ENCODE measurements at places on chromosomes 2 and 18.

DNA sequence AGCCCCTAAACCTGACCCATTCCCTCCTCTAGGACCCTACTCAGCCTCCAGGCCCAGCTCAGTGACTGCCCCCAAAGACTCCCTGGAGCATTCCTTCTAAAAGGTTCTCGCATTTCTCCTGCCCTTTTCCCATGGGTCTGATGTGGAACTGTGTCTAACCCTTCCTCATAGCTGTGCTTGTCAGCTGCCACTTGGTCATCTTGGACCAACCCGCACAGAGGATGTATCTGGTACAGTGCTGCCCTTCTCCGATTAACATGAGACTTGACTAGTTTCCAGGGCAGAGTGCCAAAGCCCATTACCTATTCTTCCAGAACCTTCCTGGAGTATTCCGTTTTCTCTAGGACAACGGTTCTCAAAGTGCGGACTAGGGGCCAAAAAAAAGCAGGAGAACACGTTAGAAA lies 518 bp upstream of the NFU1 start:
- DNase-seq: no peak

DNA sequence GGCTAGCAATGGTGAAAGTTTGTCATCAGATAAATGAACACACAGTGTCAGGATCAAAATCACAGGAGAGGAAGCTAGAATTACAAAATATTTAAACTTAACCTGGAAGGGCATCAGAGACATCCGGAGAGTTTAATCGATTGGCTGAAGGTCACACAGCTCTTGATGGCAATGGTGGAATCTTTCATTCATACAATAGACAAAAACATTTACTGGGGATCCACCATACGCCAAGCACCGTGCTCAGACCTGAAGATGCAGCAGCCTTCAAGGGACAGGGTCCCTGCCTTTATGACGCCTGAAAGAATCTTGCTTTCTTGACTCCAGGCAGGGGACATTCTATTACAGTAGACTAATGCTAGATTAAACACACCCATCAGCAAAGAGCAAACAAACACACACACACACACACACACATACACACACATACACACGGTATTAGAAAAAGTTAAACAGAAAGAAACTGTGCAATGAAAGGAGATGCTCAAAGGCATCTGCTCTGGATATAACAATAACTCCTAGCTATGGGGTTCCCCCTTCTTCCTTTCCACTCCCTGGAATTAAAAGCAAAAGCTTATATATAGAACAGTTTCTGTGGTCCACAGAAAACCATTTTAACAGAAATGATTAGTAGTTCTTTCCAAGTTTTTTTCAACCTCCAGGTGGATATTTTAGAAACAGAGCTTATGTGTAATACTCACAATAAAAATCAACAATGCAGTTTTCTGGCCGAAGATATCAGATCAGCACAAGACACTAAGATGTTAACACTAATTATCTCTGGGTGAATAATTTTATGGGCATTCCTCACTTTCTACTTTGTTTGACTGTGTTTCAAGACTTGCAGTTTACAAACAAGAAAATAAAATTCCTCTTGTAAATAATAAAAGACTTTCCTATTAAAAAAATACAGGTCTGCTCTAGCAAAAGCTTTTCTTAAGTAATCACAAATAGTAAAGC lies 151.7 kb downstream of the ANKRD44 start:
- DNase-seq: no peak

DNA sequence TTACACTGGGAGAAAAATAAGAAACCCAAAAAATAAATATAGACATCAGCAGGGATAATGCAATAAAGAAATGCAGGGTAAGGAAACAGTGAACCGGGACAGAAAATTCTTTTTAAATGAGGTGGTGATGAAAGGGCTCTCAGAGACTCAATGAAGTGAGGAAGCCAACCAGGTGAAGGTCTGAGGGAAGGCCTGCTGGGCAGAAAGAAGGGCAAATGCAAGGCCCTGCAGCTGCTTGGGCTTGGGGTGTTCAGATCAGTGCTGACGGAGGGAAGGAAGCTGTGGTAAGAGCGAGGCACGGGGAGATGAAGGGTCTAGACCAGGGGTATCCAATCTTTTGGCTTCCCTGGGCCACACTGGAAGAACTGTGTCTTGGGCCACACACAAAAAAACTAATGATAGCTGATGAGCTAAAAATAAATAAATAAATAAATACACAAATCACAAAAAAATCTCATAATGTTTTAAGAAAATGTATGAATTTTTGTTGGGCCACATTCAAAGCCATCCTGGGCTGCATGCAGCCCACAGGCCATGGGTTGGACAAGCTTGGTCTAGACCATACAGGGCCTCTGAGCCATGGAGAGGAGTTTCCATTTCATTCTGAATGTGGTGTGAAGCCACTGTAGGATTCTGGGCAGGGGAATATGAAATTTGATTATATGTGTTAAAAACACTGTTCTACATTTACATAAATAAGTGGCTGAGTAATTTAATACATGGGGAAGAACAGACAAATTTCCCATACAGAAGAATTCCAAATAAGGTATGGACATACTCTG lies 96.3 kb upstream of the DNMT3A start:
- DNase-seq: no peak

DNA sequence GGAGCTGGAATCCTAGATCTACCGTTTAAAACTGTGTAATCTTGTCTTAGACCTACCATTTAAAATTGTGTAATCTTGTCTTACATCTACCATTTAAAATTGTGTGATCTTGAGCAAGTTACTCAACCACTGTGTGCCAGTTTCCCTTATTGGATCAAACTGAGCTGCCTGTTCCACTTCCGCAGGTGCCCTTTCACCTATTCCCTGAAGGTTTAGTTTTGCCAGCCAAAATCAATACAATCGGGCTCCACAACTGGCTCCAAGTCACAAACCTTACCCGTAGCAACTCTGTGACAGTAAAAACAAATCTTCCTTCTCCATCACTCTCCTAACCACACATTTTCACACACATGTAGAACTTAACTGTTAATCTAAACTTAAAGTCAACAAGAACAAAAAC lies 20.1 kb downstream of the DOCK10 start:
- no peak for DNase-seq

GRCh38 chr2:104412384-104412783 lies 441.5 kb upstream of the POU3F3 start:
- no peak for DNase-seq

DNA sequence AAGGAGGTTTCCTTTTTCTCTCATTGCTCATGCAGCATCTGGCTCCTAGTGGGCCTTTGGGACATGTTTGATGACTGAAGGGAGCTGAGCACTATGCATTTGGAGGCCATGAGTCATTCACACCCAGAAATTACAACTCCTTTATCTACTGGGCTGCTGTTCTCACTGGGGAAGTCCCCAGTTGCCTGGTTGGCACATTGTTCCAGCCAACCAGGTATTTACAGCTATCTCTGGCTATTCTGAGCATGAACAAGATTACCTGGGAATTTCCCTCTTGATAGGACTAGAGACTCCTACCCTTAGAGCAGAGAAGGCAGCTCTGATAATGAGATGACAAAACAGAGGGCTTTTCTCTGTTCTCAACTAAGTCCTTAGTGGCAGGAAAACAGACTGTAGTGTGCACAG lies 206.5 kb downstream of the SETBP1 start:
- peak; percentile 13 for DNase-seq

DNA sequence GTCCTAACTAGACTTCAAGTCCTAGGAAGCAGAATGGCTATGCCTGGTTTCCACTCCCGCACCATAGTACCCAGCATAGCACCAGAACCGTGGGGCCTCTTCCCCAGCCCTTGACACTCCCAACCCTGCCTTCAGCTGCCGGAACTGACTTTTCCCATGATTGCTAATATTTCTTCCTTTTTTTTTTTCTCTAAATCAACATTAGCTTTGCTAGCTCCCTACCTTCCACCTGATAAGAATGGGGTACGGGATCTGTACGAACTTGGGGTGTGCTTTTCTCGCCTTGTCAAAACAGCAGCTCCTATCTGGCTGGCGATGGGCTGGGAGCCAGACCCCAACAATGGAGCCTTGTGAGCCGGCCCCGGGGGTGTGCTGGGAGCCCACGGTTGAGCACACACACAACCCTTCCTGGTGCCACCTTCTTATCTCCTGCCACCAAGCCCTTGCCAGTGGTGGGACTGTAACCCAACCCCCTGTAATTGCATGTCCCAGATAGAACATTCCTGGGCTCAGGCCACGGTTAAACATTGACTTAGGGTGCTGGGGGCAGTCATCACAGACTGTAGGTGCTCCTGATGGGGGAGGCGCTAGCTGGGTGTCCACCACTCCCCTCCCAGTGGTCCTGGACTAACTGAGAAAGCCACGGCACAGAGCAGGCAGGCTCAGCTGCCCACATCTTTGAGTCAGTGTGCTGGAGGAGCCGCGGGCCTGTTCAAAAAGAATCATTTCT lies 213.0 kb upstream of the HAAO start:
- no peak for DNase-seq

DNA sequence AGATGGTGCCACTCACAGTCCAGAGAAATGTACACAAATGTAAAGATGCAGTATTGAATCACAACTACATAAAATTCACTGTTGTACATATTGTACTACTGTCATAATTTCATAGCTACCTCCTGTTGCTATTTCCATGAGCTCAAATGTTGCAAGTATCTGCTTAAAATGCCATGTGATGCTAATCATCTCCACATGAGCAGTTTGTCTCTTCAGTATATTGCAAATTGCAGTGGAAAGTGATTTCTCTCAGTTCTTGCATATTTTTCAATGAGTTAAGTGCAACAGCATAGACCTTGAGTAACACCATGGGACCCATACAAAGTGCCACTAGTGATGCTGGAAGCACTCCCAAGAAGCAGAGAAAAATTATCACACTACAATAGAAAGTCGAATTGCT lies 51.9 kb downstream of the MAIP1 start:
- no peak for DNase-seq

DNA sequence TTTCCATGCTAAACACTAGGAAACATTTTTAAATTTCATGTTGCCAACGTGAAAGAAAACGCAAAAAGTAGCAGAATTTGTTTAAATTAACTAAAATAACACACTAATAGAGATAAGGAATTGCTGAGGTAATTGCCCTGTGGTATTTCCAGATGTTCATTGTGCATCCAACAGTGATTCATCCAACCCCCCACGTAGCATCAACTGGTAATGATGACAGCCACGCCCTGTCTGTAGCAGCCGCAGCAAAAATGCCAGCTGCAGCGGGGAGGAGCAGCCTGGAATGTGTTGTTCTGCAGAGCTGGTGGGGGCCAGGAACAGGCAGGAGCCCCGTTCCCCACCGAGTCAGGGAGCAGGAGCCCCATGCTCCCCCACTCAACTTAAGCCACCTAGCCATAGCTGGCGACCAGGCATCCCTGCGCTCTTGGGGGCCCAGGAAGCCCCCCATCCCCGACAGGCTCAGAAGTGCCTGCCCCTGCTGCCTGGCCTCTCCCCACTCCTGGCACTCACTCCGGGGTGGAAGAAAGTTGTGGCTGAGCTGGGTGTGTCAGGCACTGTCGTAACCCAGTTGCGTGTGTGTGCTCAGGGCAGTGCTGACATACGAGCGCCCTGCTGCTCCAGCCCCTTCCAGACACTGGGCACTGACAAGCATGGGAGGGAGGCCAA lies 695.1 kb upstream of the ACVR2A start:
- no peak for DNase-seq

DNA sequence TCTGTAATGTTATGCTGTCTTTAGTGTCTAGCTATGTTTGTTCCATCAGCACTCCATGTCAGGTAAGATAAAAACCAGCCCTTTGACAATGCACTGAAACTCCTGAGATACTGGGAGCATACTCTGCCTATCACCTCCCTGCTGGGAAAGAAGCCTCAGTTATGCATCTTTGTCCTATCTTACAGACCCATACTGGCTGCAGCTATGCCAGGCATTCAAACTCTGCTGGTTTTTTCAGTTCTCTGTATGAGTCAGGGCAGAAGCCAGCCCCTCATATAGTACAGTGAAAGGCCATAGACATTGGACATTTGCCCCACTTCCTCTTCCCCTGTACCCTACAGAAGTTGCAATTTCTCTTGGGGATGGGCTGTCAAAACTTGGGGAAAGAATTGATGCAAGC lies 181.1 kb upstream of the RGPD4 start:
- DNase-seq: no peak

- DNase-seq: no peak
Observed at GRCh38 chr2:23220513-23221094, 164.4 kb upstream of the KLHL29 start.

- DNase-seq: no peak
Observed at GRCh38 chr2:123644053-123644452, 381.0 kb upstream of the CNTNAP5 start.

DNA sequence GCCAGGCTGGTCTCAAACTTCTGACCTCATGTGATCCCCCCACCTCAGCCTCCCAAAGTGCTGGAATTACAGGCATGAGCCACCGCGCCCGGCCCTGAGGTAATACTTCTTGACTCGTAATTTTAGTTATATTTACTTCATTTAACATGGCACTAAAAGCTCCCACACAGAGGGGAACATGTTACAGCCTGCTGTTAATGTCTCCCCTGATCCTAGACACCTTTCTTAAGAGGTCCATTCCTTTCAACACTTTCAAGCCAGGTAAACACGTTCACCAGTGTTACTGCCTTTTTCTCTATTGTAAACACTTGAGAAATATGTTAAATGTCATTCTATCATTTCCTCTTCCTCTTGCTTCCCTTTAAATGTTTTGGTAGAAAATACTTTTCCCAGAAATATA lies 161.4 kb downstream of the METTL4 start:
- DNase-seq: no peak

GRCh38 chr2:58032016-58032763 lies 14.4 kb upstream of the VRK2 start:
- no peak for DNase-seq

GRCh38 chr2:166188084-166188483 lies 60.3 kb upstream of the SCN1A start:
- no peak for DNase-seq

GRCh38 chr2:221502270-221503010 lies 69.7 kb downstream of the EPHA4 start:
- no peak for DNase-seq

GRCh38 chr2:222671259-222672067 lies at the start of gene MOGAT1:
Gene MOGAT1 (plus strand): TSS chr2:222671658. CDS start chr2:222671786, 128 bp downstream.
- DNase-seq: no peak

GRCh38 chr2:131580187-131580586 lies 52.5 kb downstream of the CCDC74A start:
- DNase-seq: no peak

DNA sequence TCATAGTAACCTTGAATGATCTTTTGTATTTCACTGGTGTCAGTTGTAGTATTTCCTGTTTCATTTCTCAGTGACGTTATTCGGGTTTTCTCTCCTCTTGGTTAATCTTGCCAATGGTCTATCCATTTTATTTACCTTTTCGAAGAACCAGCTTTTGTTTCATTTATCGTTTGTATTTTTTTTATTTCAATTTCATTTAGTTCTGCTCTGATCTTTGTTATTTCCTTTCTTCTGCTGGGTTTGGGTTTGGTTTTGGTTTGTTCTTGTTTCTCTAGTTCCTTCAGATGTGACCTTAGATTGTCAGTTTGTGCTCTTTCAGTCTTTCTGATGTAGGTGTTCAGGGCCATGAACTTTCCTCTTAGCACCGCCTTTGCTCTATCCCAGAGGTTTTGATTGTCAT lies 36.7 kb downstream of the SP140 start:
- no peak for DNase-seq
